Posterior vena cava (tissue), 2 donors: ENCODE measurements at places on chromosomes 5 and 9. TPM values are rescaled to one million over a fixed set of nuclear protein-coding genes. Genes with fewer than 3 reads are reported as not detected.

Gene PWWP2A
- 20.8 TPM for total RNA-seq

Gene ZDHHC11
- total RNA-seq: 8.9 TPM

Gene NR5A1
- total RNA-seq: 0.14 TPM

Gene CHD1
- 39.9 TPM for total RNA-seq

Gene HARS1
- total RNA-seq: 48.2 TPM

Gene GHR
- total RNA-seq: 11.4 TPM

Gene TCOF1
- 24.4 TPM for total RNA-seq

Gene PCA3
- total RNA-seq: not detected

Gene GAS1
- 160 TPM for total RNA-seq

Gene ANKRD20A1
- total RNA-seq: 2.0 TPM

Gene FAM153A
- 0.05 TPM for total RNA-seq

Gene TMEM174
- not detected for total RNA-seq

Gene TMOD1
- total RNA-seq: 72.1 TPM

Gene LCN1
- total RNA-seq: not detected

Gene SMC5
- total RNA-seq: 26.4 TPM

Gene C5orf52
- not detected for total RNA-seq

Gene TLR4
- 31.3 TPM for total RNA-seq

Gene SPINK6
- not detected for total RNA-seq

Gene PCDHA5
- 0.14 TPM for total RNA-seq

Gene ARSB
- 21.6 TPM for total RNA-seq

Gene NPR3
- 6.5 TPM for total RNA-seq

Gene CKMT2
- 26.3 TPM for total RNA-seq

Gene CARTPT
- total RNA-seq: not detected

Gene NTRK2
- total RNA-seq: 43.8 TPM

Gene MVB12B
- 13.8 TPM for total RNA-seq

Gene KIF20A
- total RNA-seq: 1.1 TPM

Gene DBH
- total RNA-seq: not detected

Gene LRRC70
- 5.4 TPM for total RNA-seq

Gene CD274
- total RNA-seq: 3.5 TPM

Gene SLC36A3
- total RNA-seq: not detected

Gene RGS7BP
- 11.7 TPM for total RNA-seq

Gene C9orf85
- 9.2 TPM for total RNA-seq

Gene GRAMD2B
- 20.9 TPM for total RNA-seq

Gene CCDC192
- total RNA-seq: not detected

Gene ABLIM3
- 45.4 TPM for total RNA-seq

Gene RHOBTB3
- total RNA-seq: 40.2 TPM

Gene SMAD5
- 71.0 TPM for total RNA-seq

Gene FBXL17
- total RNA-seq: 24.1 TPM

Gene SLC23A1
- not detected for total RNA-seq

Gene SERINC5
- 14.7 TPM for total RNA-seq

Gene C5
- 3.7 TPM for total RNA-seq

Gene SHISAL2B
- total RNA-seq: not detected

Gene S100Z
- total RNA-seq: 0.81 TPM

Gene IL3
- not detected for total RNA-seq

Gene SLC1A3
- total RNA-seq: 44.4 TPM

Gene PCDHA1
- not detected for total RNA-seq

Gene WDR70
- 23.2 TPM for total RNA-seq

Gene CYSRT1
- total RNA-seq: not detected

Gene OLFML2A
- 7.8 TPM for total RNA-seq

Gene KIF12
- total RNA-seq: not detected

Gene TAF1L
- 0.05 TPM for total RNA-seq

Gene ITK
- 1.2 TPM for total RNA-seq

Gene BTNL3
- not detected for total RNA-seq

Gene SPINK4
- not detected for total RNA-seq

Gene PCDHB16
- 3.0 TPM for total RNA-seq

Gene CSF1R
- 30.8 TPM for total RNA-seq

Gene PLCXD3
- 22.0 TPM for total RNA-seq
